ENCODE measurements at places on chromosomes 16 and 17.

- no peak for DNase-seq
Observed at GRCh38 chr16:75273054-75273925, 21.9 kb upstream of the BCAR1 start.

DNA sequence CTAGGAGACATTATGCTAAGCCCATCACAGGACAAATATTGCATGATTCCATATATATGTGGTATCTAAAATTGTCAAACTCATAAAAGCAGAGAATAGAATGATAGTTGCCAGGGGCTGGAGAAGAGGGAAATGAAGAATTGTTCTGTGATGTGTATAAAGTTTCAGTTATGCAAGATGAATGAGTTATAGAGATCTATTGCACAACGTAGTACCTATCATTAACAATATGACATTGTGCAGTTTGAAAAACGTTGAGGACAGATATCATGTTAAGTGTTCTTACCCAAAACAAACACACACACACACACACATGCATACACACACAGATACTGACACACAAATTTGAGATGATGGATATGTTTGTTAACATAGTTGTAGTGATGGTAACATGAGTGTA lies 871.6 kb upstream of the GOT2 start:
- DNase-seq = no peak

DNA sequence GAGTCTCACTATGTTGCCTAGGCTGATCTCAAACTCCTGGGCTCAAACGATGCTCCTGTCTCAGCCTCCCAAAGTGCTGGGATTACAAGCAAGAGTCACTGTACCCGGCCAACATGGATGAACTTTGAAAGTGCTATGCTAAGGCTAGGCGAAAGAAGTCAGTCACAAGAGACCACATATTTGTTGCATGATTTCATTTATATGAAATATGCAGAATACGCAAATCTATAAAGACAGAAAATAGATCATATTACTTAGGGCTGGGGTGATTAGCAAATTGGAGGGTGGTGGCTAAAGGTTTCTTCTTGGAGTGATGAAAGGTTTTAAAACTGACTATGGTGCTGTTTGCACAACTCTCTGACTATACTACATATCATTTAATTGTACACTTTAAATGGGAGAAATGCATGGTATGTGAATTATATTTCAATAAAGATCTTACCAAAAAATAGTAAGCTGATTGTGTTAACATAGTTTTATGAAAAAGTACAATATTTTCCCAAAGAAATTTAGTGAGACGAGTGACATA lies 1.2 kb upstream of the FLYWCH1 start:
- DNase-seq = no peak

- no peak for DNase-seq
Observed at GRCh38 chr17:1967213-1967612, 57.9 kb downstream of the RTN4RL1 start.

DNA sequence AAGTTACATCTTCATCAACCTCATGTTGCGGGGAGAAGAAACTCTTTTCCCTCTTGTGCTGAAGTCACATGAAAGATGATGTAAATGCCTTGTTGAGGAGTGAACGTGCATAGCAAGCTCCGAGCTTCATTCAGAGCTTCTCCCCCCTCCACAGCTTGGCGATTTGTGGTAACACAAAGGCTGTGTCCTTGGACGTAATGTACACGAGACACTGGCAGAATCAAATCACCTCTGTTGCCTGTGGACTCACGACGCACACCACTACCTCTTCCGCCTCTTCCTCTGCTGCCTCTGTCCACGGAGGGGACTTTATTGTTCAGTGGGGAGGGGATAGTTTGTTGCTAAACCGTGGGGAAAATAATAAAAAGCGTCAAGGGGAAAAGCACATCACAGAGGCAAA lies 54.9 kb upstream of the CHMP6 start:
- DNase-seq = no peak

DNA sequence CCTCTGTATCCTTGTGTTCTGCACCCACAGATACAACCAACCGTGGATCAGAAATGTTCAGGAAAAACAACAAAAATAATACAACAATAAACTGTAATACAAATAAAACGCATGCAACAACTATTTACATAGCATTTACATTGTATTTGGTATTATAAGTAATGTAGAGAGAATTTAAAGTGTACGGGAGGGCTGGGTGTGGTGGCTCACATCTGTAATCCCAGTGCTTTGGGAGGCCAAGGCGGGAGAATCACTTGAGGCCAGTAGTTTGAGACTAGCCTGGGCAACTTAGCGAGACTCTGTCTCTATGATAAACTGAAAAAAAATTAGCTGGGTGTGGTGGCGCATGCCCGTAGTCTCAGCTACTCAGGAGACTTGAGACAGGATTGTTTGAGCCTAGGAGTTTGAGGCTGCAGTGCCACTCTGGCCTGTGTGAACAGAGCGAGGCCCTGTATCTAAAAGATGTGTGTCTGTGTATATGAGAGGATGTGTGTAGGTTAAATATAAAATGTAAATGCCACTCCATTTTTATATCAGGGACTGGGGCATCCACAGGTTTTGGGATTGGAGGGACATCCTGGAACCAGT lies 13.3 kb downstream of the SEC14L1 start:
- no peak for DNase-seq

- no peak for DNase-seq
Observed at GRCh38 chr17:68598074-68598473, 3.1 kb downstream of the FAM20A start.

DNA sequence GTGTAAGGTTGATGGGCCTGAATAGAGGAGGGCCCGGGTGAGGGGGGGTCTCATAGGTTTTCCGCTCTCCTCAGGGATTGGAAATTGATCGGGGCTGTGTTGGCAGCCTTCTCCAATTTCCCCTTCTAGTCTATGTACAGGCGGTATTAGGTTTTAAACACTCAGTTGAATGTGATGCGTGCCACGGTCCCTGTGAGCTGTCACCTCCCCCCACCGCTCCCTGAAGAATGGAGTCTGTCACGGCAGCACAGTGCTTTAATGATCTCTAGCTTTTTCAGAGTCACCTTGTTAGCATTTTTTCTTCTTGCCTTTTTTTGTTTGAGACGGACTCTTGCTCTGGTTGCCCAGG lies 800 bp downstream of the COX4I1 start:
- DNase-seq = no peak

DNA sequence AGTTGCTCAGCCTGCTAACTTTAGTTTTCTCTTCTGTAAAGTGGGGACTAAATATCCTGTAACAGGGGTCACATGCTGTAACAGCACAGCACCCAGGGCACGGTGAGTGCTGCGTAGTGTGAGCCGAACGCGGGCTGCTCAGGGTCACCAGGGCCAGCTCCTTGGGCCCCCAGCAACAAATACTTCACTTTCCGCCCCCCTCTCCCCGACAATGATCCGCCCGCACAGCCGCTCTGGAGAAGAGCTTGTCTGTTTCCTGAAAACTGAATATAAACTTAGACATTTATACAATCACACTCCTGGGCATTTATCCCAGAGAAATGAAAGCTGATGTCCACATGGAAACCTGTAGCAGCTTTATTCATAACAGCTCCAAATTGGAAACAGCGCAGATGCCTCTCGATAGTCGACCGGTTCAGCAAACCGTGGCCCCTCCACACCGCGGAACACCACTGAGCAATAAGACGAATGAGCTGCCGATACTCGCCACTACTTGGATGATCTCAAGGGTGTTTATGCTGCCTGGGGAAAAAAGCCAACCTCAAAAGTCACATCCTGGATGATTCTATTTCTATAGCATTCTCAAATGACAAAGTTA lies 267.2 kb downstream of the PARN start:
- DNase-seq = no peak

Data from coronary artery (tissue), 2 donors.